ENCODE measurements at places on chromosomes 6 and 20.
A peak's percentile ranks its signal among the peaks of the same experiment; 100 is the strongest.

DNA sequence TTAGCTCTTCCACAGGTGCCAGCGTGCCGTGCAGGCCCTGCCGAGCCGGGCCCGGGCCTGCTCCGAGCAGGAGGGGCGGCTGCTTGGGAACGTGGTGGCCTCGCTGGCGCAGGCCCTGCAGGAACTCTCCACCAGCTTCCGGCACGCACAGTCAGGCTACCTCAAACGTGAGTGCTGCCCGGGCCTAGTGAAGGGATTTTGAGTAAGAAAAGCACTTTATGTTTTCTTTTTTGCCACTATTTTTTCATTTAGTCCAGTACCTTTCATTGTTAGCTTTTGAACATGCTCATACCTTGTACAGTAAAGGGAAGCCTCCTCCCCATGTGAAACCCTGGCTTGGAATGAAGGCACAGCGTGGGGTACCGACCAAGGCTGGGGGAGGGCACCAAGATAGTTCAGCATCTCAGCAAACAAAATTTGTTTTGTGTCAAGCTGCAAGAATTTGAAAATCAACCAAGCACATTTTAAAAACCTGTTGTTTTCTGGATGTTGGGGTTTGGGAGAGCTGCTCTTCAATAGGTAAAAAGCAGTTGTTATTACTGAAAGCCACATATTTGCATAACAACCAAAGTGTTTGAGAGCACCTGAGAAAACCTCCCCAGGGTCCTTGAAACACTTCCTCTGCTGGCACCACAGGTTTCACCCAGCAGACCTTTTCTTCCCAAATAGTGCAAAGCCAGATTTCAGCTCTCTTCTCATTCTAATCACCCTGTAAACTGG lies 18.4 kb downstream of the STX16 start:
- no peak for DNase-seq

DNA sequence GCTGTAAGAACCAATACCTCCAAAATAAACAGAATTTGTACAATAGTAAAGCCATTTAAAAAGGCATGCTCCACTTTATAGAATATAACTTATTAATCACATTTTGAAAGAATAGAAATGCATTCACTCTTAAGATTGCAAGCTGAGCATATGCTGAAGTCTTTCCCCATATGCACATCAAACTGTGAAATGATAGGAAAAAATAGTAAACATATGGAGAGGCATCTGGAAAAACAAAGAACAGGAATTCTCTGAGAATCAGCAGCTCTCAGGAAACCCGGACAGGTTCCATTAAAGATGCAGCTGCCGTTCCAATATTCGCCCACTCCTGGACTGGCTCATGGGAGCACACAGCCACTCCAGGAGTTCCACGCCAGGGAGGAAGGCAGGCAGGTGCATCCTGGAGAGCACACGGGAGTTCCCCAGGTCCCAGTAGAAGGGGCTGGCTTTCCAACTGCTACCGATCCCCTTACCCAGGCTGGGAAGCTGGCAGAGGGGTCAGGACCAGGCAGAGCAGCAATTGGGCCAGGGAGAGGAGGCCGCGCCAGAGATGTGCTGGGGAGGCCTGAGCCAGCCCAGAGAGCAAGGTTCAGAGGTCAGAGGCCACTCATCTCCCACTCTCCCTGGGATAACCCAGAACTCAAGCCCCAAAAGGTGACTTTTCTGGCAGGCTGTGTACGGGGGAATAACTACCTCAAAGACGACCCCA lies 111.1 kb downstream of the DLL1 start:
- DNase-seq = no peak

GRCh38 chr6:169362501-169363121 lies 109.0 kb upstream of the THBS2 start:
- no peak for DNase-seq

- no peak for DNase-seq
These were observed 14.5 kb downstream of the TMX4 start for GRCh38 chr20:8005033-8005432.

- no peak for DNase-seq
These were observed 104.8 kb downstream of the ATXN1 start for GRCh38 chr6:16656451-16656850.

DNA sequence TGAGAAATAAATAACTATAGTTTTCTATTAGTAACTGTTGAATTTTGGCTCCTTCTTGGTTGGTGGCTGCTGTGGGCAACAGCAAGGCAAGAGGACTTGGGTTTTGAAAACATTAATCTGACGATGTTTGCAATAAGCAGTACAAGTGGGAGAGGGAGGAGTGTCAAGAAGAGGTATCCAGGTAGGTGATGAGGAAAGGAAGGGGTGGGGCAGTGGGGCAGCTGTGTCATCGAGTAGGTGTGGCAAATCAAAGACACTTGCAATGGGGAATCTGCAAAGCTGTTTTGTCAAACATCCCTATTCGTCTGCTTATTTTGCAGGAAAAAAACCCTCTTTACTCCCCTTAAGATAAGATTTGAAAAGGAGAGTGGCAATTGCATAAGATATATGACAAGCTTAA lies 171.9 kb upstream of the MAP3K7 start:
- DNase-seq = no peak

DNA sequence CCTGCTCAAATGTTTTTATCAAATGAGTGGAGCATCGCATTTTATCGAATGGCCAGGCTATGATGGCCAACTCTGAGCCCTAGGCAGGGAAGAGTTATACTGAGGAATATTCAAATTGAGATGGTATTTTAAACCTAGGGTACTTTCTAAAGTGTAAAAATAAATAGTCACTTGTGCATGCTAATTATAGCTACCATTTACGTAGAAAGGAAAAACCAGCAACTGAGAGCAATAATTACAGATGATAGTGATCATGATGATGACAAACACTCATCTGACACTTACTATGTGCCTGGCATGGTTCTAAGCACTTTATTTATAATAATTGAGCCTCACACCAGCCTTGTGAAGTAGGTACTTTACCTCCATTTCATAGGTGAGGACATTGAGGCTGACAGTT lies 455.7 kb downstream of the CD83 start:
- DNase-seq = no peak

- DNase-seq = no peak
These were observed 45.7 kb upstream of the TMEM181 start for GRCh38 chr6:158514176-158514575.

- DNase-seq = no peak
These were observed 60.7 kb downstream of the EZR start for GRCh38 chr6:158758451-158758860.

DNA sequence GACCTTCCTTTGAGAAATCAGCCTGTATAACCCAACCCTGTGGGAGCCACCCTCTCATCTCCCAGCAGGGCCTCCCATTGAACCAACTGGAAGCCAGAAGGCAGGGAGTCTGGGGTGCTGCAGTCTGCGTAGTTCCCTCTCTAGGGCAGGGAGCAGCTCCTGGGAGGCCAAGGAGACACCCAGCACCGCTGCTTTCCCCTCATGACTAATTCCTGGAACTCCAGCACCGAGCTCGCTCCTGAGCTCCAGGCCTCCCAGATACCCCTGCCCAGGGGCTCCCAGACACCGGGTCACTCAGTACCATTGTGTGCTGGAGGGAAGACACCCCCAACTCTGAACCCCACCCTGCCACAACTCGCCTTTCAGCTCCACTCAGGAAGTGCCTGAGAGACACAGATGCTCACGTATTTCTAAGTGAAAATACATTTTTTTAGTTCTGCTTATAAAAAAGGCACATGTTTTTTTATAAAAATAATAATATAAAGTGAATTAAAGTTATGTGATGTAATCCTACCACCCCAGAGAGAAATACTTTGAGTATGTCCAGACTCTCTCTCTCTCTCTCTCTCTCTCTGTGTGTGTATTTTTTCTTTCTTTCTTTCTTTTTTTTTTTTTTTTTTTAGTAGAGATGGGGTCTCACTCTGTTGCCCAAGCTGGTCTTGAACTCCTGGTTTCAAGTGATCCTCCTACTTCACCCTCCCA lies 17.5 kb downstream of the PIM1 start:
- peak; percentile 31 for DNase-seq

DNA sequence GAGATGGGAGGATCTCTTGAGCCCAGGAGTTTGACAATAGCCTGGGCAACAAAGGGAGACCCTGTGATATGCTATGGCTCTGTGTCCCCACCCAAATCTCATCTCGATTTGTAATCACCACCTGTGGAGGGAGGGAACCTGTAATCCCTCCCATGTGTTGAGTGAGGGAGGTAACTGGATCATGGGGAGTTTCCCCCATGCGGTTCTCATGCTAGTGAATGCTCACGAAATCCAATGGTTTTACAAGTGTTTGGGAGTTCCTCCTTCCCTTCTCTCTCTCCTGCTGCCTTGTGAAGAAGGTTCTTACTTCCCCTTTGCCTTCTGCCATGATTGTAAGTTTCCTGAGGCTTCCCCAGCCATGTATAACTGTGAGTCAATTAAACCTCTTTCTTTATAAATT lies 3.4 kb downstream of the NUDT3 start:
- no peak for DNase-seq

GRCh38 chr20:34955231-34956040 lies at the start of the genes GSS and MYH7B:
Gene GSS (minus strand): TSS chr20:34955806. CDS start chr20:34951852, 3,954 bp downstream.
Gene MYH7B (plus strand): TSS chr20:34955868. CDS start chr20:34978006, 22,138 bp downstream.
- peak; percentile 92 for DNase-seq

GRCh38 chr6:140571145-140571544 lies 1196.7 kb upstream of the CITED2 start:
- DNase-seq = no peak

GRCh38 chr6:52337633-52338290 lies 24.2 kb upstream of the PAQR8 start:
- no peak for DNase-seq

- DNase-seq = no peak
These were observed 795 bp downstream of the MMP24OS start for GRCh38 chr20:35277127-35277526.

DNA sequence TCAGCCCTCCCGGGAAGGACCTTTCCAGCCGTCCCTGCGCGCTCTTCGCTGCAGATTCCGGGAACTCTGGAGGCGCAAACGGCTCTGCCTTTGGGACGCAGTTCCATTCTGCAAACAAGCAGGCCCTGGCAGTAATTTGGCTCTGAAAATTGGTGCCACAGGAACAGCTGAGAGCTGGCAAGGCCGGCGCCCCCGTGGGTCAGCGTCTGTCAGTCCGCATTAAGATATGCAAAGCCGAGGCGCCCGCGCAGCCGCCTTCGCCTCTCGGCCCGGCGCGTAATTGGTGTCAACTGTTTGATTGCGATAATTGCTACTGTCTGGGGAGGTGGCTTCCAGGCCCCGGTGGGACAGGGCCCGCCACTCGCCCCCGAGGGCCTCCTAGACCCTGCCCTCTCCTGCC lies 73.6 kb downstream of the NCR2 start:
- no peak for DNase-seq

DNA sequence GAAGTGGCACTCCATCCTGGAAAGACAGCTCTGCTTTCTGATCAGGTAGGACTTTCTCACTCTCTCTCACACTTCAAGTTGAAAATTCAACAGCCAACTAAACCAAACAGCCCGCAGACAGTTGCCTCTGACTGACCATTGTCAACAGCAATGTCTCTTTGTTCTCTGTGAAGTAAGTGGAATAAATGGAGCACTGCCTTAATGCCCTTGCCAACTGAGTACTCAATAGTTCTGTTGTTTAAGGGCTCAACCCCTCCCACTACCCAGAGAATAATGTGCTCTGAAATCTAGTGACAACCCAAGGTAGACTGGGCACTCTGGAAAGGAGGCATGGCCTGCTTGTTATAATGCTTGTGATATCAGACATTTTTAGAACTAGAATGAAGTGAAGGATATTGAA lies 16.8 kb upstream of the BCLAF1 start:
- no peak for DNase-seq

DNA sequence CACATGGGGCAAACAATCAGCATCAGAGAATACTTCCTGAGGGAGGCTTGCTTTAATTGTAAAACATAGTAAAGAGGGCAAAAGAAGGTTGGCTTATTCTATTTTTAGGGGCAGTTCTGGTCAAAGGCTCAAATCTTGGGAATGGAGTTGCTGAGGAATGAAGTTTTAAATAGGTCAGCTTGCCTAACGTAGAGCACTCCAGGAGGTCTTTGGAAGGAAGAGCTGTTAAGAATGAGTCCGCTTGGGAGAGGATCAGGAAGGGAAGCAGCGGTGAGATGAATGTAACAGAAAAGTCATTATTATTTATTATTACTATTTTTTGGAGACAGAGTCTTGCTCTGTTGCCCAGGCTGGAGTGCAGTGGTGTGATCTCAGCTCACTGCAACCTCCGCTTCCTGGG lies 108.7 kb downstream of the ZFAND3 start:
- DNase-seq = no peak

DNA sequence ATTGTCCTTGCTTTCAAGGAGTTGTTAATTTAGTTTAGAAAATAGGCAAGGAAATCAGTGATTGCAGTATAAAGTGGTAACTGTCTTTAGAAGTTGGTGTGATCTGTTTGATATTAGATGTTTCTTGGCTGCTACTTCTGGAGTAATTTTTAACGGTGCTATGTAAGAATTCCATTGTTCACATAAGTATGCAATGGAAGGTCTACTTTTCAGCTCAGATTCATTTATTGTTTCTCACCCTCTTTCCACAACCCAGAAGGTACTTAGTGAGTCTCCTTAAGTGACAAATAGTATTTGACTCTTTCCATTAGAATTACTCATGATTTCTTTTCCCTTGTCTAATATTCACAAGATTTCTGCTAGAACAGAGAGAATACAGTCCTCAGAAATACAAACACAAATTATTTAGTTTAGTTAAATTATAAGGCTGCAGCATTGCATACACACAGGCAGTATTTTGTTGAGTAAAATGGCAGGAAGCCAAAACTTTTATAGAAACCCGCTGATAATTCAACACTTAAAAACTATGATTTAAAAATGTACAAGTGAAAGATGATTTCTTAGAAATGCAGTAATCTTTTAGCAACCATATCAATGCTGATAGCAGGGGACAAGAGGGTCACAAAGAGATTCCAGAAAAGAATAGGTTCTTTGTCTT lies 554.3 kb downstream of the CD109 start:
- DNase-seq = no peak
